Pancreas (tissue), 10 donors: ENCODE measurements at places on chromosomes 2 and 18.

DNA sequence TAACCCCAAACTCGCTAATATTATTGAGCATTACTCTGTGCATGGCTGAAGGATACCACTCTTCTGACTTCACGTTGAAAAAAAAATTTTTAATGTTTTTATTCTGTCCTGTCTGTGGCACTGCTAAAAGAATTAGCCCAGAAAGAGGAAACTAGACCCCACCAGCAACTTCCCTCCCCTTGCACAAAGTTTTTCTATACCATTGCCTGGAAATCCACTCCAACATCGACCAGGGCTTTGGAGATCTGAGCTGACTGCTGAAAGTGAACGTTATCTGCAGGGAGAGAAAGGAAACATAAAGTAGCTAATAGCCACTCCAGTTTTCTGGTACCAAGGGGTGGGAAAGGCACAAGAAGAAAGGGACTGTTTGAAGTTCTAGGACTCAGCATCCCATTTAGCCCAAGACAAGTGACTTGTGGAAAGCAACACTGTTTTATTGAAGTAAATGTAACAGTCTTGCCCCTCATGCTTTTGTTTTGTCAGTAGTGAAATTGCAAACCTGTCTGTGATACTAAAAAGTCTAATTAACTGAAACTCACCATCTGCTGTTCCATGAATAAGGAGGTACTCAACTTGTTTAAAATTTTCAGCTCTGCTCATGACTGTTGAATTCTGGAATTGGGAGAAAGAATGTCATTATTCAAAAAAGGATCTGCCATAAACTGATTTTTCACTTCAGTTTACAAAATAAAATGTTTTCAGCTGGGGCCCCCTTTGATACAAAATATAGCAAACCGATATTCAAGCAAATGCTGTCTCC is 79.1 kb downstream of the DPP4 start:
- DNase-seq: no peak

GRCh38 chr2:100675855-100676254 is 113.1 kb downstream of the PDCL3 start:
- no peak for DNase-seq

DNA sequence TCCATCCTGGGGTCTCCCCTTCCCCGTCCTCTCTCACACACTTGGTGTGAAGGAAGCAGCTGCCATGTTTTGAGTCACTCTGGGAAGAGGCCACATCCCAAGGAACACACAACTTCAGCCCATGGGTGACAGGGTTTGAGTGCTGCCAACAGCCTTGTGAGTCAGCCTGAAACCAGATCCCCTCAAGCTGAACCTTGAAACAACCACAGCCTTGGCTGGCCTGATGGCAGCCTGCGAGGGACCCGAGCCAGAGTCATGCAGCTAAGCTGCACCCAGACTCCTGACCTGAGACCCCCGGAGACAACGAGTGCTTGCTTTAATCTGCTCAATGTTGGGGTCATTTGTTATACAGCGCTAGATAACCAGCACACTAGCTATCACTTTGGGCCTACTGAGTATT is 19.3 kb upstream of the MC2R start:
- no peak for DNase-seq

DNA sequence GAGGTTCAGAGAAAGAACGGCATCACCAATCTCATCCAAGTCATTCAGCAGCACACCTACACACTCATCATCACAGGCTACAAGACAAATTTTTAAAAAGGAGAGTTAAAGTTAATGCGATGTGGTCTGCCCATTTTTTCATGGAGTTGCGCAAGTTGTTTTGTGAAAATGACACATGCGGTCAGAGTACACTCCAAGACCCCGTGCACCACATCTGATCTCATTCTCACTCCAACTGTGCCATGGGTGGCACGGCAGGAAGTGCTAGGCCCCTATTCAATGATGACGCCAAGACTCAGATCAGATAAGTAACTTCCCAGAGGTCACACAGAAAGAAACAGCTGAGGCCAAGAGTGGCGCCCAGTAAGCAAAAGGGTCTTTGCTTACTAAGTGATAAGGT is 119.8 kb downstream of the LAMA1 start:
- no peak for DNase-seq

GRCh38 chr2:133642791-133643191 is 74.5 kb upstream of the NCKAP5 start:
- no peak for DNase-seq

DNA sequence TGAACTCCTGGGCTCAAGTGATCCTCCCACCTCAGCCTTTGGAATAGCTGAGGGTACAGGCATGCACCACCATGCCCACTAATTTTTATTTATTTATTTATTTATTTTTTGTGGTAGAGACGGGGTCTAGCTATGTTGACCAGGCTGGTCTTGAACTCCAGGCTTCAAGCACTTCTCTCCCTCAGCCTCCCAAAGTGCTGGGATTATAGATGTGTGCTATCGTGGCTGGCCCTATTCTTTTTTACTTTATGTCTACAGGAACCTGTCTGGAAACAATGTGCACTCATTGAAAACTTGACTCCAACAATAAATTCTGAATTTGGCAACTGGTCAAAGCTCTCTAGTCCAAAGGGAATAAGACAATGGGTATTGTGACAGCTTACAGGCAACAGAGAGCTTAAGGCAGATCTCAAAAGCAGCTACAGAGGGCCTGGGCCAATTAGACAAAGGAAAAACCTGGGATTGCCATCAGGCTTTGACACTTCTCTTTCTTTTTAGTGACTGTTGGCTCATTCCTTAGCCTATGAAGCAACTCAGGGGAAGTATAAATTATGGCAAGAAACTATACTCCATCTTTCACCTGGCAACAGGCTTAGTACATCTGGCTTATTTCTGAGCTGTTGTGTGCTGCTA is 55.1 kb upstream of the RAPGEF4 start:
- no peak for DNase-seq

DNA sequence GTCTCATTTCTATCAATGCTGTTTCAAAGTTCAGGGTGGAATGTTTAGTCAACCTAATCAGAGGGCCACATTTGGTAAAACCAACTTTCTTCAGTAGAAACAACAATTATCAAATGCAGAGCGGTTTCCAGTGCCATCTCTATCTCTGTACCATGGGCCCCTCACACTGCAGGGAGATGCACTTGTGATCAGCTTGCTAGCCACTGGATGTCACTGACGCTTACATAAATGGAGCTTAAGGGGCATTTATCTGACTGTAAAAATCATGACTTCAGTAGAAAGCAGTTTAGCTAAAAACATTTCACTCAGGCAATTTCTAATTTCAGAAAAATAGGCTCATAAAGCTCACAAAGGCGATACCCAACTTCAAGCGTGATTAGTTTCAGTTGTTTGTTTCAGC is 678.0 kb downstream of the ZEB2 start:
- DNase-seq: no peak

GRCh38 chr18:48165111-48165866 is 234.8 kb upstream of the SMAD2 start:
- no peak for DNase-seq

GRCh38 chr2:1397350-1397749 is 15.9 kb upstream of the TPO start:
- no peak for DNase-seq

DNA sequence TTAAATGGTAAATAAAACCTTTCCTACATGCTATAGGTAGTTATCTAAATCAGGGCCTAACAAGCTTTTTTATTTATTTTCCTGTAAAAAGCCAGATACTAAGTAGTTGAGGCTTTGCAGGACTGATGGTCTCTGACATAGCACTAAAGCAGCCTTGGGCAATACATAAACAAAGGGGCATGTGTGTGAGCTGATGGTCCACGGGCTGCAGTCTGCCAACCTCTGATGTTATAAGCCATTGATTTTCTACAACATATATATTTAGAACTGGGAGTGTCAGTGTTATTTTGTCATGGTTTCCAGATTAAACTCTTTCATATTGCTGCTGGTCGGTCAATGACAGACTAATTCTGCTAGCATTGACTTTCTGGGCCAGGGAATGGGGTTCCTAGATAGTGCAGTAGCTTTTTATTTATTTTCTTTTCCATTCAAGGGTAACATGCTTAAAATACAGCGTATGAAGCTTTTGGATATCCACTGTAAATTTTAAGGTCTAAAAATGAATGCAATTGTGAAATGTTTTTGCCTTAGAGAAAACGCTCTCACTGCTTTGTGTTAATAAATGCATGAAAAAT is 134.0 kb downstream of the NEDD4L start:
- no peak for DNase-seq

DNA sequence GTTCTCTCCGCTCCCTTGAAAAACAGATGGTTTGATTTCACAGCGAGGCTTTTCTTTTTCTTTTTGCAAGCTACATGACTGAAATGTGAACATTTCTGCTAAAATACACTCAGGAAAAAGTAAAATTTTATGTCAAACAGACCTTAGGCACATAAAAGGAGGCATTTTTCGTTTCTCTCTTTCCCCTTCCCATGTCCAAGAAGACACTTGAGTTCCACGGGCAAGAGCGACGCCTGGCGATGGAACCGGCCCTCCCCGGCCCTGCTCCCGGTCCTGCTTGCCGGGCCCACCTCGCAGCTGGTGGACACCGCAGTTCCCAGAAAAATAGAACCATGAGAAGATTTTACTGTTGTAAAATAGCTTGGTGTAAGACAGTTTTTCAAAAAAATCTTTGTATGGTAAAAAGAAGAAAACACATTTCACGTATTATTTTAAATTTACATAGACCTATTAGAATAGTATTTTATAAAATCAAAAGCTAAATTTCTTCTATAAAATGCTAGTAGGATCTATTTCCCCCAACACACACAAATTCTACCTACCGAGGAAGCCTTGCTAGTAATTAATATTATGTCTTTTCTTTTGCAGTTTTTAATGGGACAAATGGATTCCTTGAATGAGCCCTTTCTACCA is 2.3 kb upstream of the ALKAL2 start:
- peak; percentile 82 for DNase-seq

- no peak for DNase-seq
Measured at GRCh38 chr2:235518322-235519090, 24.7 kb downstream of the AGAP1 start.

GRCh38 chr18:27808683-27809082 is 368.2 kb downstream of the CDH2 start:
- no peak for DNase-seq

GRCh38 chr2:22998359-22998758 is 386.6 kb upstream of the KLHL29 start:
- no peak for DNase-seq

- DNase-seq: no peak
Measured at GRCh38 chr2:68813596-68813995, 57.6 kb downstream of the BMP10 start.

DNA sequence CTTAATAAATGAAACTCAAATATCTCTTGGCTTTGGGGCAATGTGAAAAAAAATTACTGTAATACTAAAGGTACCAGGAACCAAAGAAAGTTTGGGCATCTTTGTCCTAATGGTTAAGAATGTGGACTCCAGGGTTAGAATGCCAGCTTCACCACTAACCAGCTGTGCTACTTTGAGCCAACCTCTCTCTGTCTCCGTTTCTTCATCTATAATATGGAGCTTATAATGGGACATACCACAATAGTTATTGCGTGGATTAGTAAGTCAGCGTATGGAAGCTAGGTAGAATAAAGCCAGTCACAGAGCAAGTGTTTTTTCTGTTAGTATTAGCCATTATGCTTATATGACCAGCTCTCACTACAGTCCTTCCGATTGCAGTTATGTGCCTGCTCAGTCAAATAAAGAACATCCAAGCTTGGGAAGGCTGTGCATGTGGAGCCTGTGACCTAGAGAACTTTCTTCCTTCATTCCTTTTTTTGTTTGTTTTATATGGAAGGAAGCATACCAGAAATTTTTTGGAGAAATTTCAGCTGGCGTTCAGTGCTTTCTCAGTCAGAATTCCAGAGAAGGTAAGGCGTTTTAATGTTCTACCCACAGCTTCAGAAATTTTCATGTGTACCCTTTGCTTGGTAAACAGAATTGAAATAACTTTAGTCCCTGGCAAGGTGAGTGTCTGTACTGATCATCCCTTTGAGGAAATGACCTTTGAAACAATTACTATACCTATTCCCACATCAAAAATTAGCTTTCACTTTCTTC is 114.0 kb upstream of the RND3 start:
- DNase-seq: no peak

DNA sequence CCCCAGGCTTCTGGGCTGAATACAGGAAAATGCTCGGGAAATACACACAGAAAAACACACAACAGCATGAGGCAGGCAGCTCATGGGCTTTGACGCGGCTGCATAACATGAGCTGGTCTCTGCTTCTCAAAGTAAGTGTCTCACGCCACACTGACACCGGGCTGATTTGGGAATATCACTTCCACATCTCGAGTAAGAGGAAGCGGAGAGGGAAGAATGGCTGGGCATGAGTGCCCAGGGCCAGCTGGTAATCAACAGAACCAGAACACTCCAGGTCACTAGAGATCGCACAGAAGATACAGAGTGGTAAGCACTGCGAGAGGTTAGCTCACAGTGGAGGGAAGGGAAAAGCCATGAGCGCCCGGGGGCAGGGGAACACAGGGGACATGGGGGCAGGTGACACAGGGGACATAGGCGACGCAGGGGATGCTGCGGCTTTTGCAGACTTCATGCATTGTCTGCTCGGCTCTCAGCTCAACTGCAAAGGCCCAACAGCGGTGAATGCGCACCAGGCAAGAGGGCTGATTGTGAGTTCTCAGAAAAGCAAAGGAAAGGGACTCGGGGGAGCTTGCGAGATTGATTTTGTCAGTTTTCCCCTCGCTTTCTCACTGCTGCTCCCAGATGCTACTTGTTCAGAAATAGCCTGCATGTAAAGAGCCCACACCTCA is 141.4 kb downstream of the MBP start:
- no peak for DNase-seq

GRCh38 chr2:223464071-223464470 is 138.1 kb downstream of the SCG2 start:
- no peak for DNase-seq

DNA sequence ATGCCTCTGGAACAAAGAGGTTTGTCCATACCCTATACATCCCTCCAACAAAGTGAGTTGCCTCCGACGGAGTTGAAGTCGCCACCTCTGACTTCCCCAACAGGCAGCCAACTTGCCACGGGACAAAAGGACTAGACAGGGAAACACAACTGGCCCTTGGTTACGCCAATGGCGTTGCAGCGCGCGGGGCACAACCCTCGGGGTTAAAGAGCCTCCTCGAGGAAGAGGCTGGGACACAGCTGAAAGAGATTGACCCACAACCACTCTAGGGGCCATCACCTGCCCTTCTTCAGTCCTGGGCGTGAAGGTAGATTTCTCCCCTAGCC is 545 bp downstream of the GTF3C2 start:
- DNase-seq: peak; percentile 35

DNA sequence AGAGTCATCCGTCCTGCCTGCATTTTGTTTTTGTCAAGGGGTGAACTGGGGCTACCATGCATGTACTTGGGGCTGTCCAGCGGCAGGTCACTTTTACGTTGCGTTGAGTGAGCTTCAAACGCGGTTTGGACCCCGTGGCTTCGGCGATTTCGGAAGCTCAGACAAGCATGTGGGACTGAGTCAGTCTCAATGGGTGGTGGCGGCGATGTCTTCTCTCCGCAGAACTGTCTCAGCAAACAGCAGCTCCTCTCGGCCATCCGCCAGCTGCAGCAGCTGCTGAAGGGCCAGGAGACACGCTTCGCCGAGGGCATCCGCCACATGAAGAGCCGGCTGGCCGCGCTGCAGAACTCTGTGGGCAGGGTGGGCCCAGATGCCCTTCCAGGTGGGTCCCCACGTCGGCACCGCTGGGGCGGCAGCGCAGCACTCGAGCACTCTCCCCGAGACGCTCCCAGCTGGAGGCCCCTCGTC is 21.3 kb downstream of the FBLN7 start:
- DNase-seq: no peak
